ENCODE measurements at places on chromosomes 1 and 21. TPM values are rescaled to one million over a fixed set of nuclear protein-coding genes. Genes with fewer than 3 reads are reported as not detected.

DNA sequence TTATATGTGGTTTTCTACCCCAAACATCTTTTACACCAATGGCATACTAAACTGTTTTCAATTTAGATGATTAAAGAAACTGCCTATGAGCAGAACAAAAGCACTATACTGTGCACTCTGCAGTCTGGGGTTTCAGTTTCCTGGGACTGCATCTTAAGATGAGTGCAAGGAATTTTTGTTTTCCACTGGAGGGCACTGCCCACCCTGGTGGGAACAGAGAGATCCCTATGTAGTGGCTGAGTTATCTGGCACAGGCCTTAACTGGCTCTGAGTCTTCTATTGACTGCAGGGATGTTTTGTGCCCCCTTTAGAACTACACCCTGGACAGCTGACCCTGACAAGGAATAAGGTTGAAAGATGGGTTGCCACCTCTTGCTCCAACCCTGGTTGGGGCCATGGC, 12.0 kb downstream of the PROK1 start:
- no peak for DNase-seq

DNA sequence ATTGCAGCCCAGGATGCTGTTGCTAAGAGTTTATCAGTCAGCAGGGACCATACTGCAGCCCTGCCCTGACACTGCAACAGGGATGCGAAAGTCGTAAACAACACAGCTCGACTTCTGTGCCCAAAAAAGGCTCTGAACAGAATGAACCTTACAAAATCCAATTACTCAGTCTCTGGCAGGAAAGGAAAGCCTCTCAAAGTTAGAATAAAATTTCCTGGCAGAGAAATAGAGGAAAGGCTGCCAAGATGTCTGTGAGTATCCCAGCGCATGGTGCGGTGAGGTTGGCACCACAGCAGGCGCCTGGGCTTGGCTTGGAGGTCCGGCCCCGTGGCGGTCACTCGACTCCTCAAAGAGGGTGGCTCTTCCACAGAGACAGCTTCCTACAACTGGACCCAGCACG, 185.8 kb downstream of the PCP4 start:
- DNase-seq = no peak

DNA sequence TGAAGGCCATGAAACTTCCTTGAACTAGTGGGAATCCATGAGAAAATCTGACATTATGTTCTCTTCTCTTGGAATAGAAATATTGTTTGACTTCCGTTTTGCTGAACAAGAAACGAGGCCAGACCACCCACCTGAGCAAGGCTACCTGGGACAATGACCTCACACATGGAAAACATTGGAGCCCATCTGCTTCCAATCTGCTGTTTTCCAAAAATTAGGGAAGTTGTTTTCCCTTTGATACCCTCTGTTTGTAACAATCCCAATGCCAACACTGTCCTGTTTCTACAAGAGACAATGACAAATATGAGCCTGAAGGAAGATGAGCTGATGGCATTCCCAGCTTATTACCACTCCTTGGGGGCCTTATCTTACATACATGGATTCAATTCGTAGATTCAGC, 29.4 kb downstream of the OR2C3 start:
- no peak for DNase-seq

DNA sequence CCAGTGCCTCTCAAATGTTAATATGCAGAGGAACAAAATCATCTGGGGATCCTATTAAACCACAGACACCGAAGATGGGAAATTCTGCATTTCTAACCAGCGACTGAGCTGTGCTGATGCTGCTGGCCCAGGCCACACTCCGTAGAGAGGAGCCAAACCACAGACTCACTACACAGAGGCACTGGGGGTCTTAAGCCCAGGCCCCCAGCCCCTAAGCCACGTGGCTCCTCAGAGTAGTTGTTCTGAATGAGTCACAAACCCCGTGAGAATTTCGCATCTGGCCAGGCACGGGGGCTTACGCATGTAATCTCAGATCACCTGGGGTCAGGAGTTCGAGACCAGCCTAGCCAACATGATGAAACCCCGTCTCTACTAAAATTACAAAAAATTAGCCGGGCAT, 2.8 kb upstream of the CELA2A start:
- no peak for DNase-seq

- no peak for DNase-seq
Observed at GRCh38 chr1:161179698-161180097, 2.4 kb upstream of the B4GALT3 start.

DNA sequence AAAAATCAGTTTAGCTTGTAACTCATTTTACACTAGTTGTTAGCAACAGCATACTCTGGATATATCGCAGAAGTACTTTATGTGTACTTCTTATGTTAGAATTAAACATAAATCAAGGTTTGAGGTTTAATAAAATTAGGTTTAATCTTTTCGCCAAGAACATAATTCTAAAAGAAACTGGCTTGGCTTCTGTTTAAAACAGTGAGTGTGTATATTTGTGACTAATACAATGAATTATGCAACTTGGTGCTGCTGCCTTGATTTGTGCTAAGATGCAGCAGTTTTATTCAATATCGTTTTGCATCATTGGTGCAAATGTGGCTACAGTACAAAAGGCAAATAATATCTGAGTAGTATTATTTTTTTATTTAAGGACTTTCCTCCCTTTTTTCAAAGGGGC, 44.8 kb downstream of the USP25 start:
- no peak for DNase-seq

GRCh38 chr1:225866061-225866837, 15.9 kb downstream of the TMEM63A start:
- DNase-seq = peak; percentile 90

- DNase-seq = no peak
Observed at GRCh38 chr1:221309723-221310122, 430.5 kb downstream of the HLX start.

DNA sequence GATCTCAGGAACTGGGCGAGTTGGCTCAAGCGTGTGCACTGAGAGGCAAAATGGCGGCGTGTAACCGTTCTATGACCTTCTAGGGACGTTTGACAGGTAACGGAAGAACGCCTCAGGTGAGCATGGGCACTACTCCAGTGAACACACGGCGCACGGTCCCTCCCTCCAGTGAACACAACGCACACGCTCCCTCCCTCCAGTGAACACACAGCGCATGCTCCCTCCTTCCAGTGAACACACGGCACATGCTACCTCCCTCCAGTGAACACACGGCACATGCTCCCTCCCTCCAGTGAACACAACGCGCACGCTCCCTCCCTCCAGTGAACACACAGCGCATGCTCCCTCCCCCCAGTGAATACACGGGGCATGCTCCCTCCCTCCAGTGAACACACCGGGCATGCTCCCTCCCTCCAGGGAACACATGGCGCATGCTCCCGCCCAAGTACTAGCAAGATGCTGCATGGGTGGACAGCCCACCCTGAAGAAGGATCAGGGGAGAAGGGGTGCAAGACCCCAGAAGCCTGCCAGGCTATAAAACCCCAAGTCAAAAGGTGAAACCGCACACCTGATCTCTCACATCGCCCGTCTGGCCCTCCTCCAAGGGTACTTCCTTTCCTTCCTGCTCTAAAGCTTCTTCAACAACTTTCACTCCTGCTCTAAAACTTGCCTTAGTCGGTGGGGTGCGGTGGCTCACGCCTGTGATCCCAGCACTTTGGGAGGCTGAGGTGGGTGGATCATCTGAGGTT, 3.5 kb downstream of the C1orf159 start:
- no peak for DNase-seq

- no peak for DNase-seq
Observed at GRCh38 chr1:193387406-193387805, 201.0 kb upstream of the B3GALT2 start.

DNA sequence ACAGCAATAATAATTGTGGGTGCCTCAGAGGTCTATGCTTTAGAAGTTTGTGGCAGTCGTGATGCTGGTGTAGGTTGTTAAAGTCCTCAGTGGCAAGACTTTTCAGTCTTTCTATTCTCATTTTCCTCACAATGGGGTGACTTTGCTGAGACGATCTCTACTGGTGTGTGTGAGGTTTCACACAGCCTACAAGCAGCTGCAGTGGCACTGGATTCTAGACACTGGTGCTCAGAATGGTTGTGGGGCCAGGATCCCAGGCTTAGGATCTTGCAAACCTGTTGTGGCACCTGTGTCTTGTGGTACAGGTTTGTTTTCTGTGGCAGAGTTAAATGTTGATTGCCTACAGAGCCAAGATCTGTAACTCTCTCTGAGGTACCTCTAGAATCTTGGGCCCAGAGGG, 581.2 kb downstream of the PTPRC start:
- no peak for DNase-seq

DNA sequence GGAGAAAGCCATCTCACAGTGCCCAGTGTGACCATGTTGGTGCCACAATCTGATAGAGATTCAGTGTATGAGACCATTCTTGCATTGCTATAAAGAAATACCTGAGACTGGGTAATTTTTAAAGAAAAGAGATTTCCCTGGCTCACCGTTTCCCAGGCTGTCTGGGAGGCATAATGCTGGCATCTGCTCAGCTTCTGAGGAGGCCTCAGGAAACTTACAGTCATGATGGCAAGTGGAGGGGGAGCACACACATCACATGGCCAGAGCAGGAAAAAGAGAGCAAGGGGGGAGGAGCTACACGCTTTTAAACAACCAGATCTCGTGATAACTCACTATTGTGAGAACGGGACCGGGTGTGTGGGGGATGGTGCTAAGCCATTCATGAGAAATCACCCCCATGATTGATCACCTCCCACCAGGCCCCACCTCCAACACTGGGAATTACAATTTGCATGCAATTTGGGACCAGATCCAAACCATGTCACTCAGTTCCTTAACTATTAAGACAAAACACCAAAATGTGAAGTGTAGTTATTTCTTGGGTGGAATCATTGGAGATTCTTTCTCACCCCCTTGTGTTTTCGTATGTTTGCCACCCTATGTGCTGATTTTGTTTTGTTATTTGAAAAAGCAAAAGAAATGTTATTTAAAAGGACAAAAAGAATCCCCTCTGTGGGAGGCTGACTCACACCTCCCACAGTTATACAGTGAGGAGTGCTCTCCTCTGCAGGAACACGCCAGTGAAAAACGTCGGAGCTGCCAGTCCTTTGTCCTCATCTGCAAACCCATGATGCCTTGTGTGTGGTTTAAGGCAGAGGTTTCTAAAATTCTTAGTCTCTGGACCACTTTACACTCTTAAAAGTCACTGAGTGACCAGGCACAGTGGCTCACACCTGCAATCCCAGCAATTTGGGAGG, 46.9 kb upstream of the IFNLR1 start:
- no peak for DNase-seq

DNA sequence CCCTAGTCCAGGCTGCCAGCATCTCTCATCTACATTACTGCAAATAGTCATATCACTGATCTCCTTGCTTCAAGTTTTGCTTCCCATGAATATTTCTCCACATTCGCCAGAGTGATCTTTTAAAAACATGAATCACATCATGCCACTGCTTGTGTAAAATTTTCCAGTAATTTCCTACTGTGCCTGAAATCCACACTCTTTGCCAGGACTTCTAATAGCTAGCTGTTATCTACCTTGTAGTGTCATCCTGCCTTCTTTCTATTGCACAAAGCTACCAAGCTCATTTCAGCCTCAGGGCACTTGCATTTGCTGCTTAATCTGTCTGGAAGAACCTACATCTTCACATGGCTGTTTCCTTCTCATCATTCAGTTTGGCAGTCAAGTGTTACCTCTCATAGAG, 33.9 kb upstream of the ZNF362 start:
- no peak for DNase-seq

- DNase-seq = no peak
Observed at GRCh38 chr1:162387226-162388082, 5.9 kb downstream of the C1orf226 start.

DNA sequence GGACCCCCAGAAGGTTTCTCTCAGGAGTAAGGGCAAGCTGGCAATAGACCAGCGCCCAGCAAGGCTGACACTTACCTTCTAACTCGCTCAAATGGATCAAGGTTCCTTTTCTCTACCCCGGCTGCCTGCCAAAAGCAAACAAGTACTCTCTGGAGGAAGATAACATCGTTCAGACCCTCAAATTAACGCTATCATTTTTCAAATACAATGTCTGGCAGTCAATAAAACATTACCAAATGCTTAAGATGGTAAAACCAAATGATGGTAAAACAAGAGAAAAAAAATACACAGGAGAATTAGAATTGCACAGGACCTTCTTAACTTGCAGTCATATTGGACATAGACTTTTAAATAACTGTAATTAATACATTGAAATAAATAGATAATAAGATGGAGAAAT, 148.1 kb downstream of the SPATA46 start:
- no peak for DNase-seq

GRCh38 chr21:41678924-41679318, 87.9 kb downstream of the RIPK4 start:
- peak; percentile 6 for DNase-seq

- no peak for DNase-seq
Observed at GRCh38 chr1:61746813-61747212, 4.5 kb downstream of the PATJ start.

DNA sequence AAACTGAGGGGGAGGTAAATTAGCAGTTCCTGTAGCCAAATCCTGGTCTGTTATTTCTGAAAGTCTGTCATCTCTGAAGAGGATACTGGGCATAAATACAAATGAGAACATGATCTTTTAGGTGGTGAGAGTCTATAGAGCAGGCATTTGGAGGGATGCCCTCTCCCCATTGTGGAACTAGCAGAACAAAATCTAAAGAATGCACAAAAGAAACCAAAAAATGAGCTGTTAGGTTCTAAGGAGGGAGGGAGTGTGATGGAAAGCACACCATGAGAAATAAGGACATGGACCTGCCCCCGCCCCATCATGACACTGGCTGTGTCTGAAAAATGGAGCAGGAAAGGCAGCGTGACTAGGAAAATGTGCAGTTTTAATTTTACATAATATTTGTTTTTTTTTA, 262.0 kb downstream of the KIF26B start:
- DNase-seq = no peak

- no peak for DNase-seq
Observed at GRCh38 chr1:88877382-88877825, 14.0 kb downstream of the GTF2B start.

GRCh38 chr1:116477429-116477828, 93.4 kb downstream of the CD58 start:
- DNase-seq = no peak

- no peak for DNase-seq
Observed at GRCh38 chr1:228544021-228544850, 57.1 kb downstream of the RNF187 start.

CLCA1 gene
- not detected for total RNA-seq

UBR4 gene
- total RNA-seq = 133 TPM

TRAF3IP3 gene
- total RNA-seq = 194 TPM

IL20 gene
- total RNA-seq = not detected

CELF3 gene
- total RNA-seq = not detected

NDUFV3 gene
- 29.8 TPM for total RNA-seq

AIRE gene
- not detected for total RNA-seq

LHX8 gene
- not detected for total RNA-seq

OPTC gene
- not detected for total RNA-seq

USH2A gene
- not detected for total RNA-seq

ITLN2 gene
- total RNA-seq = not detected

RGSL1 gene
- total RNA-seq = not detected
